ENCODE measurements at places on chromosomes 2 and 18. TPM values are rescaled to one million over a fixed set of nuclear protein-coding genes. Genes with fewer than 3 reads are reported as not detected.

DNA sequence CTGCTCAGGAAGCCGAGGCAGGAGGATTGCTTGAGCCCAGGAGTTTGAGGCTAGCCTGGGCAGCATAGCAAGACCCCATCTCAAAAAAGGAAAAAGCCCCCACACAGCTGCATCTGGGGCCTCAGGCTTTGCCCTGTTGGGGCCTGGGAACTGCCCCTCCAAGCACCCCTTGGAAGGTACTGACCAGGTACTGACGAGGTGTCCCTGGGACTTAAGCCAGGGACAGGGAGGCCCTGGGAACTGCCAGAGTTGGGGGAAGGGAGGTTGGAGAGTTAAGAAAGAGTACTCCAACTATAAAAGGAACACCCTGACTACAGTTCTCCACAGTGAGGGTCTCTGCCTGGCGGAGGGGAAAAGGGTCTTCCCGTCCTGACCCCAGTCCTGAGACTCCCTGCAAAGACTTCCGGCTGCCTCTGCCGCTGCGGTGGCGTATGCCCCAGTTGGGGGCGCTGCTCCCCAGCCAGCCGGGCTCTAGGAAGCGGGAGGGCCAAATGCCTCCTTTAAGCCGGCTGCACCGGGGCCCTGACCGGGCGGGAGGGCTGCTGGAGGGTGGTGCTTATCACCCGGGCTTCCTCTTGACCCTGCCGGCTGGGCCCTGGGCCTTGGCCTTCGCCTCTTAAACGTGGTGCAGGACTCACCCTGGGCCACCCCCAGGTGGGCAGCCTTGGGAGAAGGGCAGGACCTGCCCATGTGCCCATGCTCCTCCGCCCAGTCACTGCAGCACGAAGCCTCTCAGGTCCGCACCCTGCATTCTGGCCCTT is 12.8 kb downstream of the SLC30A3 start:
- no peak overlapping the region for H3K4me3 ChIP-seq
- DNase-seq, result no peak
- no peak overlapping the region for H3K27ac ChIP-seq
- peaks cover 3% of the 10 kb centered on the region for H3K4me1 ChIP-seq

GRCh38 chr2:199895406-199895805 is 15.7 kb upstream of the C2orf69 start:
- no peaks in the 10 kb centered on the region for H3K4me1 ChIP-seq
- no peak for DNase-seq
- no peak overlapping the region for H3K4me3 ChIP-seq
- no peaks in the 10 kb centered on the region for H3K36me3 ChIP-seq

DNA sequence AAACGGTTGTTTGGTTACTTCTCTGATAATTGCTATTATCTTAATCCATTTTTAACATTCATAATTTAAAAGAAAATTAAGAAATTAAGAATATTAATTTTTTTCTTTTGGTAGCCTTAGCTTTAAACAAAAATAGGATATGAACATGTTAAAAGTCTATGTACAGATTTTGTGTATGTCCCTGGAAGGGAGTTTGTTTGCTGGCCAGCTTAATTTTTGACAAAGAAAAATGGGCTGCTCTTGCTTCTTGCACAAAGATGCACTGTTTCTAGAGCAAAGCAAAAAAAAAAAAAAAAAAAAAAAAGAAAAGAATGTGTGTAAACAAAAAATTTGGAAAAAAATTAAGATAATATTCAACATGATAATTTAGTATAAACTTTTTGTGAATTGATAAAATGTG is 1.3 kb downstream of the RFTN2 start:
- no peak for DNase-seq
- H3K36me3 ChIP-seq, result peaks cover 3% of the 10 kb centered on the region
- H3K4me3 ChIP-seq, result no peak overlapping the region
- no peak overlapping the region for H3K27ac ChIP-seq
- H3K4me1 ChIP-seq, result no peaks in the 10 kb centered on the region

DNA sequence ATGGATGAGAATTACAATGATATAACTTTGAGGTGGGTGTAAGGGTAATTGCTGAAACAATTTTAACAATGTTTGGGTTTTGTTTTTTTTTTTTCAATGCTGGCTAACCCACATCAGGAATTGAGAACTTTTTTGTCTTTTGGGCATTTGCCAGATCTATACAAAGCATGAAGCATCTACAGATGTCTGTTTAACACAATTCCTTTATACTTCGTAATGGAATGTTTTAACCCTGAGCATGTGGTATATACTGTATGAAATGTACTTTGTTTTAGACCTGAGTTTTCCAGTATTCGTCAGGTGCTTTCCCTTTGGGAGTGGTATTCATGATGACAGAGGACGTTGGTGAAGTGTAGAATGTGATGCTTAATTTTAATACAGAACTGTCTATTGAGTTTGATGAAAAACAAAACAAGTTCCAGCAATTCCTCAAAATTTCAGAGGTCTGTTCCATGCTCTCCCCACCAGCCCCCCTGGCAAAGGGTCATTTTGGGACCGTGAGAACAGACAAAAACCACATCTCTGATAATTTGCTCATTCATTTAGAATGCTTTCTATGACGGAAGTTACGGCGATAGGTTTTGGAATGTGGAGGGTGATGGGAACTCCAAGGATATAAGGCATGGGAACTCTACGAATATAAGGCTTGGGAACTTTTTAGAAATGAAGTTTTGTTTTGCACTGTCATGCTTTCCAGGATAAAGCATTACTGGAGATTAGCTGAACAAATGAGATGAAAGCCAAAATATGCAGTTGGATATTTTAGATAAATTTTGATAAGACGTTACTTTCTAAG is 14.1 kb downstream of the LIMS1 start:
- H3K27me3 ChIP-seq, result no peaks in the 10 kb centered on the region
- H3K36me3 ChIP-seq, result no peaks in the 10 kb centered on the region
- DNase-seq, result no peak
- no peak overlapping the region for H3K27ac ChIP-seq

STARD6 gene
- not detected for total RNA-seq

APLF gene
- total RNA-seq, result 7.9 TPM

Measured in aorta (tissue), 5 donors.